Lower lobe of right lung (tissue), 2 donors: ENCODE measurements at places on chromosomes 3 and 15. TPM values are rescaled to one million over a fixed set of nuclear protein-coding genes. Genes with fewer than 3 reads are reported as not detected.

Gene CCDC33
- 5.9 TPM for total RNA-seq

GRCh38 chr3:179544981-179545645 lies 17.6 kb upstream of the ACTL6A start:
- DNase-seq, result no peak

- no peak for DNase-seq
These were observed 170.2 kb upstream of the SMAD3 start for GRCh38 chr15:66894986-66895780.

GRCh38 chr15:60004009-60004845 lies at the start of gene FOXB1:
Gene FOXB1, plus strand, starts transcription at chr15:60004311. Its CDS starts 653 bp downstream, at chr15:60004964.
- no peak for DNase-seq
